ENCODE measurements at places on chromosomes 6 and 20.

- DNase-seq, result peak; percentile 52
These were observed 30.8 kb downstream of the SF3B5 start for GRCh38 chr6:144064402-144065212.

GRCh38 chr6:41037107-41037900 is 1.7 kb downstream of the UNC5CL start:
- DNase-seq, result no peak

DNA sequence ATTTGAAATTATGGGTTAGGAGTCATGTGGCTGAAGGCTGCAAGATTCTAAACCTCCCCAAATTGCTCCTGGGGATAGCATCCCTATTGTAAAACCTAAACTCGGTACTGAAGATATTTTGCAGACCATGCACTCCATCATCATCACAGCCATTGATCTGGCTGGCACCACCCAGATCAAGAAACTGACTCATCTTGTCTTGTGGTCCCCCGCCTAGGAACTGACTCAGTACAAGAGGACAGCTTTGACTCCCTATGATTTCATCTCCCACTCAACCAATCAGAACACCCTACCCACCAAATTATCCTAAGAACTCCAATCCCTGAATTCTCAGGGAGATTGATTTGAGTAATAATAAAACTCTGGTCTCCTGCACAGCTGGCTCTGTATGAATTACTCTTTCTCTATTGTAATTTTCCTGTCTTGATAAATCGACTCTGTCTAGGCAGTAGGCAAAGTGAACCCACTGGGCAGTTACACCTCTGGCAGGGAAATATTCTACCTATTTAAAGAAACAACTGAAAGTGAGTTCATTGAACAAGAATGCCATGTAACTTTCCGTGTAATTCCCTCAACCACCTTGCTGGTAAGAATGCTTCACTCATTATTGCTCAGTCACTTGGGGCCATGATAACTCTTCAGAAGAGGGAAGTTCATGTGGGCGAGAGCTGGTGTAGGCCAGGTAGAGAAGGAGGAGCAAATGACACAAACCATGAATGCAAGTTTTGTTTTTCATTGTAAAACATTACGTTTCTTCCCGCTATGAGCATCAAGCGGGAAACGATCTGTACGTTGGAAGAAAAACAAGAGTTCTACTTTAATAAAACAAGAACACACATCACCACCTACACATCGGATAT is 602.9 kb upstream of the ARID1B start:
- no peak for DNase-seq

DNA sequence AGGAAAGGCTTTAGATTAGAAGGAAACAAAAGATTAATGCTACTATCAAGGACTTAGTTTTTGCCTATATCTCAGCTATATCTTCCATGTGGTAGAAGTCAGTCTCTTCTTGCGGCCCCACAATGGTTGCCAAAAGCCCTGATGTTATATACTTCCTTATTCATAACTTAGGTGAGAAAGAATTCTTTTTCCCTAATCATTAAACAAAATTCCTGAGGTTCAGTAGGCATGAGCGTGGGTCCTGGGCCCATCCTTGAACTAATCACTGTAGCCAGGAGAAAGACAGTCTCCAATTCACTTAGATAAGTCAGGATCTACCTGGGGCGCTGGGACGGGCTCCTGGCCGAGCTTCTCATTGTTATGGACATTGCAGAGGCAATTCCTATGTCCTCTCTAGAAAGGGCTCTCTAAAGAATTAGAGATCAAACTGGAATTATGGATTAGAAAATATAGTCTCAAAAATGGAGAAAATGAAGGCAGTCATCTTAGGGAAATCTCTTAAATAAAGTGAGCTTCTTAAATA is 134.3 kb downstream of the KIF6 start:
- DNase-seq, result no peak

- DNase-seq, result no peak
These were observed 61.2 kb downstream of the GFOD1 start for GRCh38 chr6:13425943-13426931.

- DNase-seq, result no peak
These were observed 533.1 kb upstream of the CDH4 start for GRCh38 chr20:60718743-60719480.
